ENCODE measurements at places on chromosomes 7 and 10. TPM values are rescaled to one million over a fixed set of nuclear protein-coding genes. Genes with fewer than 3 reads are reported as not detected.
A peak's percentile ranks its signal among the peaks of the same experiment; 100 is the strongest.

MUC12 gene
- total RNA-seq, result not detected

EBLN1 gene
- not detected for total RNA-seq

PPP1R3A gene
- total RNA-seq, result 14.4 TPM

GIMAP1 gene
- 1.3 TPM for total RNA-seq

ZFAND2A gene
- 11.7 TPM for total RNA-seq

DNAJC2 gene
- total RNA-seq, result 18.5 TPM

CBX3 gene
- total RNA-seq, result 106 TPM

EVX1 gene
- total RNA-seq, result not detected

TRIP6 gene
- total RNA-seq, result 36.5 TPM

PRKCQ gene
- total RNA-seq, result 2.7 TPM

ANLN gene
- 25.6 TPM for total RNA-seq

FAM25A gene
- total RNA-seq, result 16.3 TPM

SCIN gene
- 0.99 TPM for total RNA-seq

ZCCHC24 gene
- total RNA-seq, result 13.5 TPM

CRPPA gene
- 4.1 TPM for total RNA-seq

WAC gene
- 92.3 TPM for total RNA-seq

WAPL gene
- total RNA-seq, result 62.0 TPM

DNA sequence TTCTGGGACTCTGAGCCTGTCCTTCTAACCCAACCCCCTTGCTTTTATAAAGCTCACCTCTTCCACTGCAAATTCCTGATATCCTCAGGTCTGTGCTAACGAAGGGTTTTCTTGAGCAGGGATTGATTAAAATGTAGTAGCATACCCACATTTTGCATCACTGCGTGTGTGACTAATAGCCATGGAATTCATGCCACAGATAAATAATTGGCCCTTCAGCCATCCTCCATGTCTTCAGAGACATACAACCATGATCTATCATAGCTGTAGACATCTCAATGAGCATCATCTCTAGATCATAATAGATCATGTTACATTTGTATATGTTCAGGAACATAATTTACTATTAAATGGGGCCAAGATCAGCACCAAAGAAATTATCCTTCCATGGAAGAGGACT, 990.3 kb downstream of the KCNMA1 start:
- DNase-seq, result no peak

DNA sequence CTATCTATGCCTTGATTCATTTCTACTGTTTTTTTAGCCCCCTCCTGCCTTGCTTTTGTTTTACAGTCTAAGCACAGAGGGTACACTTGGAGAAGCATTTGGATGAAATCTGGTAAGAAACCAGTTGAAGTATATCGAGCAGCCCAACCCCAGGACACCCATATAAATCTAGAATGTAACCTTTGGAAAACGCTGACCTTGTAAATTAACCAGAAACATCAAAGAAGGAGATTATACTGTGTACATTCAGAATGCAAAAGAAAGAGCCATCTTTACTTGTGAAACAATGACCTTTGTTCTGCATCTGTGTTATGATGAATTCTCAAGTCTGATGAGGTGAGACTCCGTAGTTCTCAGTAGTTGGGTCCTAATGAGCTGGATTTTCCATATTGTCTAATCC, 49.3 kb upstream of the RAB18 start:
- no peak for DNase-seq

DNA sequence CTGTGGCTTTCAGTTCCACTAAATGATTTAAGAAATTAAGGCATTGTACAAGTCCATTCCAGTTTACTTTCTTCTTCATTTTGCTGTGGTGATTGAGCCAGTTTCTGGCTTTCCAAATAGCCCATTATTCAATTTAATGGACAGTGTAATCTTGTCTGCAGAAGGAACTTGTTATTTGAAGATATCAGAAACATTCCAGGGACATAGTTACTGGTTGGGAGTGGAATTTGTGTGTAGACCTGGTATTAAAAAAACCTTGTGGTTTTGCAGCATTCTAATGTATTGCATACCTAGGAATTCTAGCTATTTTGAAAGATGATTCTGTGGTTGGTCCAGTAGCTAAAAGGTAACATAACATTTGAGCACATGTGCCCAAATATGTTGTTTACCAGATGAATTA, 72.2 kb downstream of the MCU start:
- no peak for DNase-seq

DNA sequence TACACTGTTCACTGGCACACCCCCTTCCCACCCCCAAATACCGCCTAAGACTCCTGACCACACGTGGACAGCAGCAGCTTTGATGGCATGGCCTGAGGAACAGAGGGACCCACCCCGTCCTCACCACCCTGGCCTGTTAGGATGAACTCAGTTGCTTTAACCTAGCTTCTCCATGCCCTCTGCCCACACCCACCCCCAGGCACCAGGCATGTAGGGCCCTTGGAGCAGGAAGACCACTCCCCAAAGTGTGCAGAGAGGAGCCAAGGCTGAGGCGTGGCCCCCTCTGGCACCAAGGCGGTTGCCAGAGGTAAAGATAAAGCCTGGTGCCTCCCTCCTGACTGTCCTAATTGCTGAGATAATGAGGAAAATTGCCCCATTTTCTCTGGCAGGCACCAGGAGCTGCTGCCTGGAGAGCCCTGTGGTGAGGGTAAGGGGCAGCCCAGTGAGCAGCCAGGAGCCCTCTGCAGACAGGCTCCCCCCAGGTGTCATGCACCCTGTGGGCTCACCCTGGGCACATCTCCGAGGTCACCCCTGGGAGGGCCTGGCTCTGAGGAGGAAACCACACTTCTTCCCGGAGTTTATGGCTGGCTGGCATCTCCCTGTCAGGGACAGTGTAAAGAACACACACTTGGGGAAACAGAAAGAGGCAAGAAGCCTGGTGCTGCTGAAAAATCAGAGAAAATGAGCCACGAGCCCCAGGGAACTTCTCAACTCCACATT, 47.7 kb downstream of the LRRC20 start:
- no peak for DNase-seq

GRCh38 chr7:88281749-88282148, 24.9 kb downstream of the STEAP4 start:
- DNase-seq, result no peak

GRCh38 chr7:28793381-28794085, 164.6 kb downstream of the TRIL start:
- DNase-seq, result peak; percentile 82

- no peak for DNase-seq
Observed at GRCh38 chr7:83608716-83609115, 40.2 kb downstream of the SEMA3E start.

- no peak for DNase-seq
Observed at GRCh38 chr7:11478882-11479281, 353.1 kb downstream of the THSD7A start.

GRCh38 chr7:102064361-102065025, 222.2 kb upstream of the SH2B2 start:
- DNase-seq, result peak; percentile 3

DNA sequence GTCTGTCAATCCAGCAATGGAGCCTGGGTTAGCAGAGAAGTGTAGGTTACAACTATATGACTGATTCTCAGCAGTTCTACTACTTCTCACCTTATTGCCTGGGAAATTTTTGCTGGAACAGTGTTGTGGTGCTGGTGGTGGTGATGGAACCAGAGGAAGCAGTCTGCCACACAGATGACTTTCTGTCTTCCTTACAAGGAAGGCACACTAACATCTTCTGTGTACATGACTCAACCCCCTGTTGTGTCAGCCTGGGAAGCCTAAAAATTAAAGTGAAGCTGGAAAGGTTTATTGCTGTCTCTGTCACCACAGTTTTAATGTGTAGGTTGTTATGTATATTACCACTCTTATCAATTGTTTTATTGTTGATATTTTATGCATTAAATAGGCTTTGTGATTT, 40.3 kb downstream of the ANKRD7 start:
- no peak for DNase-seq

DNA sequence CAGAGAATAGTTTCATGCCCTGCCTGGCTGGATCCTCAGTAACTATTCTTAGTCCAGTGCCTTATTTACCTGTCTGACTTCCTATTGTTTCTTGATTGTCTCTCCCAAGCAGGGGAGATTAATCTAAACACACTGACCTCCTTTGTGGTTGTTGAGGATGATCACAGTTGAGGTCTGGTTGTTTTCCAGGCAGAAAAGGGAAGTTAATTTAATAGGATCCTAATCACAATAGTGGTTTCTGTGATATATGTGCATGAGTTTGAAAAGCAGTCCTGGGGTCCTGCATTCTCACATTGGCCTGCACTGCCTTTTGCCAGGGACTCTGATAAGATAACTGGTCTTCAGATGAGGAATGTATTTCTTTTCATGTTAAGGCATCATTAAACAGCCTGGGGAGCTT, 130.1 kb downstream of the SND1 start:
- DNase-seq, result no peak

DNA sequence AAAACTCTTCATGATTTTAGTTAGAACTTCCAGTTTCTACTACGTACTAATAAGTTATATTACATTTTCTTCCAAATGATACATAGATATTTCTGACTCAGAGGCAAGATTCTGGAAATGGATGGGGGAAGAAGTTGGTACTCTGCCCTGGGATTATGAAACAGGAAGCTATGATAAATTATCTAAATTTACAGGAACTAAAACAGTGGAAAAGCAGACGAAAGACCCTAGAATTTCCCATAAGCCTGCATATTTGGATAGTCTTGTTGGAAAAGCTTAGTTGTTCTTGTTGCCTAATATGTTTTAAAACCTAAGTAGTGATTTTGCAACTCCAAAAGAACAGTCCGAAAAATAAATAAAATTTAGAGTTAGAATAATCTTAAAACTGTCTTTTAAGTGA, 21.8 kb downstream of the CFAP69 start:
- no peak for DNase-seq

GRCh38 chr10:88108115-88108610, 244.7 kb downstream of the PTEN start:
- no peak for DNase-seq

DNA sequence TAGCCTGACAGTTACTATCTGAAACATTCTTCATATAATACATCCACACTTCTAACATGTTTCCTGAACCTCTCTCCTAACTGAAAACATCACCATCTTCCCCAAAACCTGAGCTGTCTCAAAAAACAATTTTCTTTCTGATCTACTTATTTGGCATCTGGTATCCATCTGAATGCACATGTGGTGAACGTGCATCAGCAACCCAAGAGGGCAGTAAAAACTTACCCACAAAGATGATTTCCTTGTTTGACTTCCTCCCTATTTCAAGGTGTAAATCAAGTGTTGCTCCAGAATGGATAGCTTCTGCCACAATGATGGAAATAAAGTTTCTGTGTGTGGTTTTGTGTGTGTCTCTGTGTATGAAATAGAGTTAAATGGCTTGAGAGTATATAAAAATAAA, 500.4 kb downstream of the MAGI2 start:
- DNase-seq, result no peak

GRCh38 chr7:130845581-130846085, 111.6 kb upstream of the KLF14 start:
- DNase-seq, result no peak

DNA sequence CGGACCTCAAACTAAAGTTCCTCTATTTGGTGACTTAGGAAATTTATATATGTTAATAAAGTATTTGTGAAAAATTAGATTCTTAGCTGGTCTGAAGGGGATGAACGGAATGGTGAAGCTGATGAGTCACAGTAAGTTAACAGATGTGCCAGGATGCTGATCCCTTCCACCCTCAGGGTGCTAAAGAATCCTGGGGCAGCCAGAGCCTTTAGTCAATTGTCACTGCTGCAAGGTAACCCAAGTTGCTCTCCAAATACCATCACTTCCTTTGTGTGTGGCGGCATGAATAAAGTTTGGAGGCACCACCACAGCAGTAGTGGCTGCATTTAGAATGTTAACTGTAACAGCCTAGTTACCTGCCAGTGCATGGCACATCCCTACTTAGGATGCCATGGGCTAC, 222.6 kb upstream of the PPP1R3A start:
- DNase-seq, result no peak

DNA sequence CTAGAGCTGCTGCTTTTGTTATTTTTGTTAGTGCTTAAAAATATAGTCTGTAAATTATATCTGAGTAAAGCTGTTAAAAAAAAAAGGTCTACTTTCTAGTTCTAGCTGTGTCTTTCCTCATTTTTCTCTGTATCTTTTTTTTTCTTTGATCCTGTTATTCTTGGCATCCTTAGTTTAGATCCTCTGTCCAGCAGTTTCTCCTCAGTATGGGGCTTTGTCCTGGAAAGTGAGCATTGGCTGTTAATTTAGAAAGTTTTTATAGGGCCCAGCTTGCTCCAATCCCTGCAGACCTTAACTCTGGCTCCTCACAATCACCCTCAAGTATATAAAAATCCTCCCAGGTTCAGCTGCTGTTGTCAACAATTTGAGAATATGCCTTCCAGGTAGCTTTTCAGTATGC, 23.5 kb downstream of the DDX50 start:
- DNase-seq, result no peak

DNA sequence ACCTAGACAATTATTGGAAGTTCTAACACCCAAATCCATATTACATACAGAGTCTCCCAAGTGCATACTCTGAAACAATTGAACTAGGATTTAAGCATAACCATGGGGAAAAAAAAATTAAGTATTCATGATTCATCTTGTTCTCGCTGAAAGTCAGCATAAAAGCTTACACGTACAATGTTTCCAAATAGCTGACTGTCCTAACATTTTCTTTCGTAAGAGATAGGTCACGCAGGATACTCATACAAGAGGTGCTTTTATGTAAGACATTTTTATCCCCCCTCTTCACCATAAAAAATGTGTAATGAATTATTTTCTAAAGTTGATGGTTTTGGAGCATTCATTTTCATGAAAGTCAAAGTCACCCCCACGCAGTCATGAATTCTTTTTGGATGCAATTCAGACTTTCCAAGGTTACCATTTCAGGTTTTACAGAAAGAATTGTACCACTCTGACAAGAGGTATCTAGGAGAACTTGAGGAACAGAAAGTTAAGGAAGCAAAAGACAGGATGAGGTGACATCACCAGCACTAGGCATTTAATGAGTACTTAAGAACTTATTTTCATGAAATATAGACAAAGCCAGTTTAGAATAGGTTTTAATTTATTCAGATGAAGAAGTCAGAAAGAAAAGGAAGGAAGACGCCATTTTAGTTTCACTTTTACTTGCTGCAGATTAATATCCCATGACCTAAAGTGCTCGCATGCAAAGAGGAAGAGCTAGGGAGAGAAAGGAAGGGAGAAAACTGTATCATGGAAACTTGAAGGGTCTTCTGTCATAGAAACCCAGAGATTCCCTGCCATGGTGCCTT, 55.8 kb downstream of the TMEM26 start:
- DNase-seq, result no peak

DNA sequence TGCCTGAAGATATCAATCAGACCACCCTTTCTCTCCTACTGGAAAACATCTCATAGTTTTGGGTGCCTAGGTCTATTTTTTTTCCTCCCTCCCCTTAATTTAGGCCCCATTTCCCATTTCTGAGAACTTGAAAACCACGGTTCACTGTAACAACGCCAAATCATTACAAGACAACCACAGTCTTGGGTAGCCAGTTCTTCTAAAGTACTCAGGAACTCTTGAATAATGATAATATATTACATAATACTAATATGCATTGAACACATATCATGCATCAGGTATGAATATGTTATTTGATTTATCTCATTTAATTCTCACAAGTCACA, 185.1 kb upstream of the ADO start:
- no peak for DNase-seq

Measured in skin of body (tissue), 3 donors.